ENCODE measurements at places on chromosomes 2 and 18.
A peak's percentile ranks its signal among the peaks of the same experiment; 100 is the strongest.

GRCh38 chr2:24613154-24613814 lies 122.2 kb downstream of the NCOA1 start:
- DNase-seq = no peak

DNA sequence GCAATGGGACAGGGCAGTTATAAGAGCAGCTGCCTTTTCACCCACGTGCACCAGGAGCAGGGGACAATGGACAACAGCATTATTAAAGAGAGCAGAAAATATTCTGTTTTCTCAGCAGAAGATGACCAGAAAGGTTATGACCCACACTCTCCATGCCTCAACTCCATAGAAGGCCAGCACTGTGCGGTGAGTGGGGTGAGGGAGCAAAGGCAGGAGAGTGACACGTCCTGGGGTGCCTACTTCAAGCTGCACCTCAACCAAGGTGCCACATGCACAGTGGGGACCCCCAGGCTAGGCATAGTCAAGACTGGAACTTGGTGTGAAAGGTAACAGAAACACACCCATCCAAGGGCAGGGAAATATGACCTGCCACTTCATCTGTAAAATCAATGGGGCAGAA lies 50.4 kb downstream of the POLR1A start:
- no peak for DNase-seq

GRCh38 chr2:217146956-217147355 lies 287.1 kb upstream of the TNP1 start:
- DNase-seq = no peak

GRCh38 chr2:237041231-237041630 lies 44.5 kb upstream of the COPS8 start:
- DNase-seq = no peak

DNA sequence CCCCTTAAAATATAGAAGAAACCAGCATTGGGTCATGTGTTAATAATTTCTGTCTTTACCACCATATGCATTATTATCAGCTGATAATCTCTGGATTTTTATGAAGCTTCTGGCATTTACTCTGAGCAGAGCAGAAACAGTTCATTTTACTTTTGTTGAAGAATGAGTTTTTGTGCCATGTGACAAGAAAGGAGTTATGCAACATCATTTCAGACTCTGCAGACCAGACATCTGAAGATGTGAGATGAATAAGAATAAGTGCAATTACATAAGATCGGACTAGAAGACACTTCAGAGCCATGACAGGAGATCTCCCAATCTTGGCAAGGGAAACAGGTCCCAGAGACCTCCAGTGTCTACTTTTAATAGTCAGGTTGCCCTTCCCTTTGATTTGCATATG lies 869.4 kb upstream of the VRK2 start:
- DNase-seq = no peak

DNA sequence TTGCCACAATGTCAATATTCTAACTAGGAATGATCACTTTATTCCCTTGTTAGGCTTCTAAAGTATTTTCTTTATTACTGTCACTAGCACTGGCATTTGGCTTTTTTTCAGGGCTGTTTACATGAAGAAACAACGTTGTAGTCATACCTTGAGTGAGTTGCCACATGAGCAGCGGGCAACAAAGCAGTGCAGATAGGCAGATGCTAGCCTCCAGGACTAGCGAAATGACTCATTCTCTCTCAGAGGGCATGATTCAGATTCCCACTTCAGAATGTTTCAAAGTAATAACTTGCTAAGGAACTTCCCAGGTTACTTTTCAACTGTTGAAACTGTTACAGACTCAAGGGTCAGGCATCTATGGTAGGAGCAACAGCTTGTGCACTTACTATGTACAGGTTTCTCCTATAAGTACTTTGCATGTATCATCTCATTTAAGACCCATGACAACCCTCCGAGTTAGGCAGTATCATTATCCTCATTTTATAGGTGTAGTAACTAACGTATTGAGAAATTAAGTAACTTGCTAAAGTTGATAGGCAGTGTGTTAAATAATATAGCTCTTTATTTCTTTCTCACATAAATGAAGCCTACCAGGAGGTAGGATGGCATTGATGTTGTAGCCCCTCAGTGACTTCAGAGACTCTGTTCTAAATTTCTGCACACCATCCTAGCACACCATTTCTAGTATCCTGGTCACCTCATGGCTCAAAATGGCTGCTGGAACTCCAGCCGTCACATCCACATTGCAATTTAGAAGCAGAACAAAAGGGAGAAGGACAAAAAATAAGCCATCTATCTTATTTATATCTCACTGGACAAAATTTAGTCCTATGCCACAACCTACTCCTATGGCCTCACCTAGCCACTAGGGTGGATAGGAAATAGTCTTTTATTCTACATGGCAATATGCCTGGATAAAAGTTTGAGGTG lies 83.3 kb downstream of the ICOS start:
- peak; percentile 52 for DNase-seq

- DNase-seq = no peak
Measured at GRCh38 chr2:108575132-108575966, 41.1 kb downstream of the LIMS1 start.

DNA sequence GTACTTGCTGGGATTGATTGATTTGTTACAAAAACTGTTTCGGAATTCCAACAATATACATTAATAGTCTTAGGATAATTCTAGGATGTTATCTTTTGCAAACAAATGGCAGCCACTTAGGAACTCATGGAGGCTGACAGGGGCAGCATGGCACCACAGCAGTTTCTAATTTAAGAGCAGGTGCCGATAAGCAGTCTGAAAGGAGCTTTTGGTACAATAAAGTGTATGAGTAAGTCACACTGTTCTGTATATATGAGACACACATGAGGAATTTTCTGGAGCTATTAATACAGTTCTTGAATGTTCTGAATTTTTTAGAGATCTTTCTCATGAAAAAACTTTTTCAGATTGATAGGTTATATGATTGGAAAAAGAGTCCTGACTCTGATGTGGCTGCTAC lies 52.2 kb downstream of the EIF5B start:
- no peak for DNase-seq

DNA sequence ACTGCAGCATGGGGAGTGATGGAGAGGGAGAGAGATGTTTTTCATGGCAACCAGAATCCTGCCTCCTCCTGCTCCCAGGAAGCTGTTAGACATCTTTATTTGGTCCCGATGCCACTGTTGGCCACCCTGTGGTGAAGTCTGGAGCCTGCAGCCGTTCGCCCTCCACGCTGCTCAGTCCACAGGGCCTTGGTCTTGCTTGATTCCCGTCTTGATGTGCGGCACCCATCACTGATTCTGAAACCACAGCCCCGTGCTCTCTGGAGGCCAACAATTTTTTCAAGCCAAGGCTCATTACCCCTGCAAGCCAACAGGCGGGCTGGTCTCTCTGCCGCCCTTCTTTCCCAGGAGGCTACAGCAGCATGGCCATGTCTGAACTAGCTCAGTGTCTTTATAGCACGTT lies 24.5 kb downstream of the SIGLEC15 start:
- DNase-seq = no peak

DNA sequence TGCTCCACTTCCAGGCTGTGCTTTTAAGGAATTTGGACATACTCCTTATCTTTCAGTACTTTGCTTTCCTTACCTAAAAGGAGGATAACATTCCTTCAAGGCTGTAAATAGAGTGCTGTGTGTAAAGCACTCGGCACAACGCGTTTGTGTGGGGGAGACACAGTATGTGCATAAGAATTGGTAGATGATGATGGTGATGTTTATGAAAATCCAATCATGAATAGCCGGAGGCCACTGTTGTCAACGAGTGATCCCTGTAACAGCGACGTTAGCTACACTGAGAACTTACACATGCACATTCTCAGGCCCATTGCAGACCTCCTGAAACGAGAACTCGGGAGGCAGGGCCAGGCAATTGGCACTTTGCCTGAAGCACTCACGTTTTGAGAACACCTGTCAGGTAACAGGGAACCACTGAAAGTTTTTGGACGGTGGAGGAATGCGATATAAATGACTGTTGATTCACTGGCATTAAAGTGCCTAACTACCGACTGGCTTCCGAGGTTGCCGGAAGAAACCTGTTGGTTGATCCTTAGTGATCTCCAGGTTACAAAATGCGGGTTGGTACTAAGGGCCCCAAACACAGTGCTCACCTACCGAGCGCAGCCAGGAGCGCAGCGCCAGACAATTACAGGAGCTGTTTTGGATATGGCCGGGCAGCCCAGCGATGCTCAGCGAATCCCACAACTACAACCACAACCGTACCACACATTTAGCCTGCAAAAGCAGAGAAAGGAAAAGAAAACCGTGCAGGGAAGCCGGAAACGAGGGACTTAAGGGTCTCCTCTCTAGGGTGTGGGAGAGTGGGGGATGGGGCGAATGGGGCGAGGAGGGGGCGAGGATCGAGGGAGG lies 1.0 kb upstream of the MAP4K4 start:
- no peak for DNase-seq

DNA sequence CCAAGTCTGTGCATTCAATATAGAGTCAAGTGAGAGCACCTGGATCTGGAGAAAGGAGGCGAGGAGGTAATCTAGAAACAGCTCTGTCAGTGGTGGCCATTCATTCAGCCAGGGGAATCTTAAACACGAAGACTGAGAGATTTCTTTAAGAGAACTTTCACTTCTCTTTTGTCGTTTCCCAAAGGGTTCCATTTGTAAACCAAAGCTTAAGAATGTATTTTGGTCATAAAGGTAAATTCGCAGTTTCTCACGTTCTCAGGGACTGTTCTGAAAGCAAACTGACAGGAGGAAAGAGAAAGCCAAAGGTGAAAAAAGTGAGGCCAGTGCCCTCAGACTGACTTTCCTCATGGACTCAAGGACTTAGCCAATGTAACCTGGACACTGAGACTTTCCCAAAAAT lies 513.5 kb downstream of the CMPK2 start:
- no peak for DNase-seq

GRCh38 chr2:887639-888038 lies 63.0 kb upstream of the SNTG2 start:
- no peak for DNase-seq

DNA sequence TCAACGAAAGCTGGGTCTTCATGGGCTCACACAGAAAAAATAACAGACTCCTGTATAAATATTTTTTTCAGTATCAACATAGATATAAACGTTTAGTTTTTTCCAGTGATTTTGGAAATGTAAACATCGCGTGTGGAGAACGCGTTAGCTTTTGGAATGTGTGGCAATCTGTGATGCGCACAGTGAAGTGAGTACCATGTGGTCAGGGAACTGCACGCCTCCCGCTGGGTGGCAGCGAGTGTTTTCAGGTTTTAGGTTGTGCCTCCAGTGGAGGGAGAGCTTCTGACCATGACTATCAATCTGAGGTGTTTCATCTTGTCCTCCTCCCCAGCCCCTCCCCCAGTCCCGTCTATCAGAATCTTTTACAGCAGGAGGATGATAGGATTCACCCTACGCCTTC lies 127.8 kb downstream of the ARHGAP28 start:
- no peak for DNase-seq

DNA sequence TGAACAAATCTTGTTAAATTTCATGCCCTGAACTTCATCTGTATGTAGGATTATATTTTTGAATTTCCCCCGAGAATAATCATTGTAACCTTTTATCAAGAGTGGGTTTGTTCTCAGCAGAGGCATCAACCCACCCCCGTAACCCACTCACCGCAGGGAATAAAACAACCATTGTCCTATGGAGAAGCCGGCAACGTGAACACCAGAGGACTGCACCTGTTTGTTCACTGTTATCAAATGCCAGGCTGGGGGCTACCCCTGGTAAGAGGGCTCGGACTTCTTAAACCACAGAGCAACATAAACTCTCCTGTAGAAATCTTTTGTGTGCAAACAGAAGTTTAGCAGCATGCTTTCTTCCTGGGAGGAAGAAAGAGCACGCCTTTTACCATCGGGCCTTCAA lies 610.4 kb downstream of the ERBB4 start:
- DNase-seq = no peak

All from stimulated activated CD4-positive, alpha-beta T cell treated with anti-CD3 and anti-CD28 coated beads, TNF-alpha, amount 100 ng/mL, for 24 hours (primary cell).